Activated T-helper 1 cell treated with anti-CD3 and anti-CD28 coated beads, Interleukin-2, amount 50 U/mL, for 16 hours (primary cell): ENCODE measurements at places on chromosomes 2 and 18.

DNA sequence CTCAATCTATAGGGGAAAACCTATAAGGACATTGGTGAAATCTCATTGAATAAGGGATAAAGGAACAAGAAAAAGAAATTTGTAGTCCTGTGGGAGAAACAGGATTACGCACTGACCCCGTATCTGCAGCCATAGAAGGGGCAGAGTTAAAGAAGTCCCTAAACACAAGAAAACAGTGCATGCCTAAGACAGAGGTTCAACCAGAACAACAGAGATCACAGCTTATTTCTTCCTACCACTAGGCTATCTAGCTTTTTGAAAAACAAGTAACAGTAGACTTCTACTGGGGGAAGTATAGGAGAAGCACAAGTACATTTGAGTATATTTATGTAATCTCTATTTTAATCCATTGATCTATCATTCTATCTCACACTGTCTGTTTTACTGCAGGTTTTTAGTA, 485.2 kb upstream of the REG3G start:
- no peak for DNase-seq

DNA sequence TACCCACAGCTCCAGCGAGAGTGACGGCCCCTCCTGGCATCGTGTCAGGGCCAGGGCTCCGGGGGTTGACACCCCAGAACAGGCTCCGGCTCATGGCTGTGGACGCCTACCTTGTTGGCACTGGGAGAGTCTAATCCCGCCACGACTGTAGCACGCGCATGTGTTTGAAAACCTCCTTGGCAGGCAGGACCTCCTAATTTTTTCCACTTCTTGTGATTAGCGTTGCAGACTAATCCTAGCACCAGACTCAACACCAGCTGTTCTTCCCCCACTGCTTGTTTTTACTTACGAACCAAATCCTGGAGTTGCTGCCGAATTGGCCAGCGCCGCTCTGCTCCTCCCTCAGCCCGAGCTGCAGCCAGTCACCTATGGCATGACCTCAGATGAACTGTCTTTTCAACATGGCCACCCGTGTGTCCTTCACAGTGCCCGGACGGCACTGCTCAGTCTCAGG, 110.7 kb downstream of the KLHL29 start:
- DNase-seq, result no peak

- DNase-seq, result no peak
These were observed 5.2 kb upstream of the RSAD2 start for GRCh38 chr2:6872394-6872793.

- DNase-seq, result no peak
These were observed 95.6 kb downstream of the ITGA4 start for GRCh38 chr2:181552808-181553207.

DNA sequence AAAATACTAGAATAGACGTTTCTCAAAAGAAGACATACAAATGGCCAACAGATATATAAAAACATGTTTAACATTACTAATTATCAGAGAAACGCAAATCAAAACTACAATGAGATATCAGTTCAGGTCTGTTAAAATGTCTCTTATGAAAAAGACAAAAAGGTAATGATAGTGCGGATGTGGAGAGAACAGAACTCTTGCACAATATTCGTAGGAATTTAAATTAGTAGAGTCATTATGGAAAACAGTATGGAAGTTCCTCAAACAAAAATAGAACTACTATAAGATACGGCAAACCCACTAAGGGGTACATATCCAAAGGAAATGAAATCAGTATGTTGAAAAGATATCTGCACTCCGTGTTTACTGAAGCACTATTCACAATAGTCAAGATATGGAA, 167.5 kb upstream of the CWC22 start:
- no peak for DNase-seq

DNA sequence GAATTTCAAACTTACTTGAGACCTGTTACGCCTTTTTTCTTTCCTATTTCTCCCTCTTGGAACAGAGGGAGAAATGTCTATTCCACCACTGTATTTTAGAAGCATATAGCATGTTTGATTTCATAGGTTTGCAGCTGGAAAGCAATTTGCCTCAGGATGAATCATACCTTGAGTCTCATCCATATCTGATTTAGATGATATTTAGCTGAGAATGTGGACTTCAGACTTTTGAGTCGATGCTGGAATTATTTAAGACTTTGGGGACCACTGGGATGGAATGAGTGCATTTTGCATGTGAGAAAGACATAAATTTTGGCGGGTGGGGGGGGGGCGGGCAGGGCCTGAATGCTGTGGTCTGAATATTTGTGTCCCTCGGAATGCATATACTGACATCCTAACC, 282.7 kb upstream of the STON1 start:
- no peak for DNase-seq

DNA sequence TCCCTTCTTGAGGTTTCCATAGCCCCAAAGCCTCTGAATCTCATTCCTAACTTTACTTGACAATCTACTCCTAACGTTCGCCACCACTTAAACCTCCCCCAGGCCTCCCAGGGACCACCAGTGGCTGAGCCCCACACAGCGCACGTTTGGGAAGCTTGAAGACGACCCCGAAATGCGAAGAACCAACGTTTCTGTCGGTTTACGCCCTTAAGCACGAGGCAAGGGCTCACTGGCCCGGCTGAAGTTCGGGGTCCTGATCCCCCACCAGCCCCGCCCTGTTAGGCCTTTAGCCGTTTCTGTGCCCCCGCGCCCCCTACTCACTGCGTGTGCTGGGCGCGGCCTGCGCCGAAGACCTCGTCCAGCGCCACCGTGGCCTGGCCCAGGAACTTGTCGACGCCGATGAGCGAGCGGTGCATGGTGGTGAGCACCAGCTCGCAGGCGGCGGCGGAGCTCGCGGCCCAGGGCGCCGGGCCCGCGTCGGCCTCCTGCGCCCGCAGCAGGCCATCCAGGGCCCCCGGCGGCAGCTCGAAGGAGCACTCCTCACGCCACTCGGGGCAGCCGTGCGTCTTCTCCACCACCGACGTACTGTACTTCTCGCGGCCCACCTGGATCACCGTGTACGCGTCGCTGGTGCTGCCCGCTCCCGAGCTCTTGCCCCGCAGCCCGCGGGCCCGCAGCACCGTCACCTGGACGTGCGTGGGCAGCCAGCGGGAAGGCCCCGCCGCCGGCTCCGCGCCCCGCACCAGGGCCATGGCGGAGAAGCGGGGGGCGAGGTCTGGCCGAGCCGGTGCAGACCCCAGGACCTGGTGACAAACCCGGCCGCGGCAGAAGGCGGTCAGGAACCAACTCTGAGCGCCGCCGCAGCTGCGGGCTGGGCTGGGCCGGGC, 479 bp downstream of the RAB11FIP5 start:
- no peak for DNase-seq

- DNase-seq, result no peak
These were observed 6.1 kb upstream of the ATP8B1 start for GRCh38 chr18:57809190-57809589.

- DNase-seq, result no peak
These were observed 716.0 kb upstream of the REG3G start for GRCh38 chr2:78309460-78309859.

GRCh38 chr2:64987001-64987955, 1.9 kb upstream of the SLC1A4 start:
- no peak for DNase-seq

- no peak for DNase-seq
These were observed 685.1 kb downstream of the NRXN1 start for GRCh38 chr2:50346629-50347357.

- DNase-seq, result no peak
These were observed 1304.4 kb upstream of the ACVR2A start for GRCh38 chr2:146540271-146540932.

DNA sequence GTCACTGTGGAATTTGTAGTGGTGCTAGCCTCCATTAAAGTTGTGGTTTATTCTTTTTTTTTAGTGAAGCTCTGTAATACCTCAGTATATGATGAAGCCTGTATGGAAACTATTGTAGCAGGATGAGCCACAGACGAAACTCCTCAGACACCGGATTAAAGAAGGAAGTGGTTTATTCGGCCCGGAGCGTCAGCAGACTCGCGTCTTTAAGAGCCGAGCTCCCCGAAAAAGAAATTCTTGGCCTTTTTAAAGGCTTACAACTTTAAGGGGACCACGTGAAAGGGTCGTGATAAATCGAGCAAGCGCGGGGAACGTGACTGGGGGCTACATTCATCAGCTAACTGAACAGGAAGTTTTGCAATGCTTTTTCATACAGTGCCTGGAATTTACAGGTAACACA, 8.1 kb upstream of the CCL20 start:
- no peak for DNase-seq

- no peak for DNase-seq
These were observed 40.7 kb downstream of the MRPL44 start for GRCh38 chr2:223997938-223998337.

- DNase-seq, result no peak
These were observed 95.9 kb upstream of the ACKR3 start for GRCh38 chr2:236473691-236474090.

DNA sequence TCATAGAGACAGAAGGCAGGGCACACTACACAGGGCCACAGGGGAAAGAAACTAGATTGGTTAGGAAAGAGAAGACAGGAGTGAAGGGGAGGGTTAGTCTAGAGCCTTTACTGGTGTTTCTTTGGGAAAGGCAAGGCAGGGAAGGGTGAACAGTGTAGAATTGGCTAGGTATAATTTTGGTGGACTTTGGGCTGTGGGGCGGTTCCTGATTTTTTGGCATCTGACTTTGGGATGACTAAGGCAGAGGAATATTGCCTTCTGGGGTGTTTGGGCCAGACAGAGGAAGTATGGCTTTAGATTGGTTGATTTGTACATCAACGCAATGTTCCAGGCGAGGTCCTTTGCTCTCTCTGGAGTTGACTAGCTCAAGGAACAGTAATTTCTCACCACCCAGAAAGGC, 534.8 kb downstream of the DCC start:
- DNase-seq, result no peak

GRCh38 chr2:100365434-100365833, 43.1 kb upstream of the LONRF2 start:
- DNase-seq, result no peak

DNA sequence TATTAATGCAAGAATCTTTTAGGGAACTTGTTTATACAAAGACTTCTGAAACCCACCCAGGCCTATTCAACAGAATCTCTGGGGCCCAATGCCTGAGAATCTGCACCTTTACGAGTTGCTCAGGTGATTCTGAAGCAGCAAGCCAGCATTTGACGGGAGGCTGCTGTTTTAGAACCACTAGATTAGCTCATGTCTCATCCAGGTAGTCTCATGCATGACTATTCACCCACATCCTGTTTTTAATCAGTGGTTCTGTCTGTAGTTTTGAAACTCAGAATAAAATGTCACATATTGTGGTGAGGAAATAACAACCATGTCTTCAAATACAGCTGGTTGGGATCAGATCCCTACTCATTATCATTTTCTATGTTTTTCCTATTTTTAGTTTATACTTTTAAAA, 39.5 kb downstream of the CYTIP start:
- peak; percentile 49 for DNase-seq

DNA sequence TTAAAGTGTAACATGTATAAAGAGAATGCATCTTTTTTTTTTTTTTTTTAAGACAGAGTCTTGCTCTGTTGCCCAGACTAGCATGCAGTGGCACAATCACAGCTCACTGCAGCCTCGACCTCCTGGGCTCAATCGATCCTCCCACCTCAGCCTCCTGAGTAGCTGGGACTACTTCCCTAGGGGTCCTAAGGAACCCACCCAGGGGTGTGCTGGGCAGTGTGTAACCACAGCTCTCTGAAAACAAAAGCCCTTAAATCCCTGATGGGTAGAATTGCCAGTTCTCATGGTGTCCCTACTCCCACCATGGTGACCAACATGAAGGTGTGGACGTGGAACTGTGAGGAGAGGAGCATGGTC, 105.6 kb upstream of the ST3GAL5 start:
- no peak for DNase-seq

DNA sequence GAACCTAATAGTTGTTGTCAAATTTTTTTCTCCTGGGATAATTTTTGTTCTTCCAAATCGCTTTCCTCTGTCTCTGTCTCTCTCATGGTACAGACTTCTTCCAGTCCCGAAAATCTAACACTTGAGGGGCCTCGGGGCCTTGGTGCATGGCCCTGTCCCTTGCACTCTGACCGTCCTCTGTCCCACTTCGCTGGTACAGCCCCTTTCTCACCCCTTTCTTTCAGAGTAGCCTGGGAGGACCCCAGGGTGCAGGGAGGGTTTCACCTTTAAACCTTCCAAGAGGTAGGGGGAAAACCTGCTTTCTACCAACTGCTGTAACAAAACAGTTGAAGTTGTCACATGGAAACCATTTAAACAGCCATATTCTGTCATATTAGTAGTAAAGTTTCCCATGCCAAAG, 22.2 kb upstream of the FAHD2A start:
- no peak for DNase-seq

DNA sequence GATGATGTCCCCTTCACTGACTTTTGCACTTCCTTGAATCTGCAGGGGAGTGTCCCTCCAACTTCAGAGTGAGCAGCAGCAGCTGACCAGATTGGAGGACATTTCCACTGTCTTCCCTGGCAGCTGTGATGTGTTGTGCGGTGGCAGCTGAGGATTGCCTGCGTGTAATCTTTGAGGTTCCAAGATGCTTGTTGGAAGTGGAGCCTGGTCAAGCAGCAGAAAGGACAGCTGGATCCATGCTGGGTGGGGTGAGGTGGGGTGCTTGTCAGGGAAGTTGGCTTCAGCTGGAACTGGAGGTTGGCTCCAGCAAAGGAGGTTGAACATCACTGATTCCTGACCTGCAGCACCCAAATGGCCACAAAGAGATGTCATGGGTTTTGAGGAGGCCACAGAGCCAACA, 64.8 kb downstream of the ST3GAL5 start:
- DNase-seq, result no peak

DNA sequence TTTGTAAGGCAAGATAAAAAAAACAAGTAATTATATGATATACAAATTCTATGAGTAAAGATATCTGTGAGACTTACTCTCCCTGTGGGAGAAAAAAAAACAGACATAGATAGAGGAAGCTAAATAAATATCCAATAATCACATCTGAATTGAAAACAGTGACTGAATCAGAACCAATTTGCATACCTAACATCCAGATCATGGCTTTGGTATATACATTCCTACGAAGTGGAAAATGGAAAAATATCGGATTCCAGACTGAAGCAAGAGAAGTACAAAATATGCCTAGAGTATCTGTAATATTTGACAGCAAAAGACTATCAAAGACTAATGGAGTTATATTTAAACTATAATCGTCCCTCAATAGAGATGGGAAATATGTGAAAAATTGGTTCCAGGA, 1108.1 kb upstream of the CHAC2 start:
- no peak for DNase-seq

- no peak for DNase-seq
These were observed 194.9 kb downstream of the GALNT1 start for GRCh38 chr18:35776473-35776872.
